ENCODE measurements at places on chromosomes 13 and 19. TPM values are rescaled to one million over a fixed set of nuclear protein-coding genes. Genes with fewer than 3 reads are reported as not detected.

Gene CYP2A7
- not detected for total RNA-seq

Gene C19orf38
- not detected for total RNA-seq

Gene CTXN1
- 7.8 TPM for total RNA-seq

Gene BEST2
- total RNA-seq, result not detected

Gene DCT
- total RNA-seq, result not detected

Gene VSIG10L
- 6.3 TPM for total RNA-seq

Gene C1QTNF9
- total RNA-seq, result not detected

Gene CPAMD8
- total RNA-seq, result 0.74 TPM

Gene C2CD4C
- total RNA-seq, result 0.42 TPM

Gene DAND5
- not detected for total RNA-seq

Gene PALM
- total RNA-seq, result 6.7 TPM

Gene OVOL3
- not detected for total RNA-seq

Gene SPIB
- total RNA-seq, result not detected

Gene BRSK1
- 5.0 TPM for total RNA-seq

Gene ATP8A2
- under 0.01 TPM for total RNA-seq

Gene RXFP2
- total RNA-seq, result not detected
